ENCODE measurements at places on chromosomes 5 and 9. TPM values are rescaled to one million over a fixed set of nuclear protein-coding genes. Genes with fewer than 3 reads are reported as not detected.

- no peak for DNase-seq
These were observed 129.1 kb upstream of the BOD1 start for GRCh38 chr5:173745557-173745956.

- DNase-seq = no peak
These were observed 124.7 kb upstream of the FTMT start for GRCh38 chr5:121726991-121727390.

- no peak for DNase-seq
These were observed 89.0 kb downstream of the DCP2 start for GRCh38 chr5:113065626-113066025.

GRCh38 chr5:171826132-171826531 lies 40.5 kb downstream of the SMIM23 start:
- no peak for DNase-seq

DNA sequence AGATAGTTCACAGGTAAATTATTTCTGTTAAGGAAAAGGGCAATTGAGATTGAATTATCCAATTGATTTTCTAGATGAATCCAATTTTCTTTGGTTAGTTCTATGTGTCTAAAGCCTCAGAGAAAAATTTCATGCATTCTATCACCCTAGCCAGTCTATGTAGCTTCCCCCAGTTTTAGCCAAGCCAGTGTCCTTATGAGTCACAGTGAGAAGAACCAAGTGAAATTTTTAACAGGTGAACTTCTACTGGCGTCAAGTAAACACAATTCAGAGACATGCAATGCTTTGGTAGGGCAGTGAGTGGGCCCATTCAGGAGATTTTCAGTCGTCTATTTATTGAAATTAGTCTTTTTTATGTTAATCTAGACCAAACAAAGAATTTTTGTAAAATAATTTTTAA lies 1077.4 kb upstream of the ARRDC3 start:
- no peak for DNase-seq

- no peak for DNase-seq
These were observed 54.1 kb downstream of the GNG10 start for GRCh38 chr9:111715471-111715870.

DNA sequence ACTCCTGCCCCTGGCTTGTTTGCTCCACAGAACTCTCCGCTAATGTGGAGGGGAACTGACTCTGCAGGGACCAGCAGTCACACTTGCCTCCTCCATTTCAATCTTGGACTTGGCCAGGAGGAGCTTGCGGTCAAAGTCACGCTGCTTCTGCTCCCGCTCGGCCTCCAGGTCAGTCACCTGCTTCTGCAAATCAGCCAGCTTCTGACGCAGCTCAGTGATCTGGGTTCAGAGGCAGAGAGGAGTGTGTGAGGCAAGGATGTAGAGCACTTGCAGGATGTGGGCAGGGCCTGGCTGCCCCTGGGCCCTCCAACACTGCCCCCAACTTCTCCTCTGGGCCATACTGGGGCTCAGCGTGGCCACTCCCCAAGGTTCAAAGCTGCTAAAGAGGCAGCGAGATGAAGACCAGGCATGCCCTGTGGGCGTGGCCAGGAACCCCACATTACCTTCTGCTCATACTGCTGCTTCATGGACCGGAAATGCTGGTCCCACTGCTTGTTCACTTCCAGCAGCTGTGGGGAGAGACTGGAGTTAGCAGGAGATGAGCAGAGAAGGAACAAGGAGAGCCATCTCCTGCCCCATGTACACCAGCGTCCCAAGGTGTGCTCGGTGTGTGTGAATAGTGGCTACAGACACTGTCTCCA lies 22.2 kb downstream of the GPX3 start:
- peak; percentile 72 for DNase-seq

DNA sequence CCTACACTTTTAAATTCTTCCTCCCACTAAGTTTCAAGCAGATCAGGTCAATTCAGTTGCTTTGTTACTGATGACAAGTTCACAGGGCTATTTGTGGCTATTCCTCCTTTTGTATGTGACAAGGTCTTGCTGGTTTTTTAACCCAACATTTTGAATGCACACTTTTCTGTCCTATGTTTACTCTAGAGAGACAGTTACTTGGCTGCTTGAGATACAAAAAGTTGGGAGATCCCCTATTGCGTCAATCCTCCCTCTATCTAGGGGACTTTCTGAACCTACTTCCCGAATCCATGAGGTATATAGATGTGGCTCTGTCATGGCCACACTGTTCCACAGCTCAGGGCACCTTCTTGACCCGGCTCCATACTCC lies 386.7 kb downstream of the NTRK2 start:
- no peak for DNase-seq

DNA sequence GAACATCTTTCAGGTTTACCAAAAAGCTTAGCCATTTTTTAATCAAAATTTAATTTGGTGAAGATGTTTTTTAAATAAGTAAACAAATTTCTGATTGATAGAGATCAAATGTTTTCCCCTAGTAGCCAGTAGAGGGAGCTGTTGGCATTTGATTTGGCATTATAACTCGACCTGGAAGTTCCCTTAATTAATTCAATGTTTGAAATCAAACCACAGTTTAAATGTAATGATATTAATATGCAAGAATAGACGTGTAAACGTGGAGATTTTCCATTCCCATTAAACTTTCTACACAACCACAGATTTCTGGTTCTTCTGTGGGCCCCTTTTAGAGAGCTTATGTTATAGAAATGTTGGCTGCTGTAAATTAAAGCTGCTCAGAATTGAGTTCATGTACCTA lies 148.1 kb upstream of the MPDZ start:
- no peak for DNase-seq

SLC31A2 gene
- 35.4 TPM for polyA plus RNA-seq

CLIC3 gene
- 0.55 TPM for polyA plus RNA-seq

CCDC152 gene
- polyA plus RNA-seq = 0.60 TPM

PDZD2 gene
- 1.5 TPM for polyA plus RNA-seq

SAPCD2 gene
- polyA plus RNA-seq = 0.18 TPM

RAI14 gene
- 0.91 TPM for polyA plus RNA-seq

Measured in psoas muscle (tissue), 8 donors.